Right forelimb (tissue), 1 donor: ENCODE measurements at places on chromosomes 2 and 18.

DNA sequence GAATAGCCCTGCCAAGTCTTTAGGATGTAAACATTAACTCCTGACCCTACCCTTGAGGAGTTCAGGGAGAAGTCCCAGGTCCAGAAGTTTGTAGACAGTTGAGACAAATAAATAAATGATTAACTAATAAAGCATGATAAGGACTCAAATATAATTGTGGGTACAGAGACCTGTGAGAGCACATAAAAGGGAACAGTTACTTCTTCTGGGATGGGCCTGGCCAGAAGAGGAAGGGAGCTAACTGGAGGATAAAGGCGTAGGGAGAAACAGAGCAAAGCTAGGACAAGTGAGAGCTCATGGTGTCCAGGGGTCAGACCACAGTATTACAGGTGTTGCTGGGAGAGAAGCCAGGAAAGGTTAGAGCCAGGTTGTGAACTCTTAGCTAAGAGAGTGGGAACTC is 3.0 kb downstream of the LCLAT1 start:
- DNase-seq, result no peak

DNA sequence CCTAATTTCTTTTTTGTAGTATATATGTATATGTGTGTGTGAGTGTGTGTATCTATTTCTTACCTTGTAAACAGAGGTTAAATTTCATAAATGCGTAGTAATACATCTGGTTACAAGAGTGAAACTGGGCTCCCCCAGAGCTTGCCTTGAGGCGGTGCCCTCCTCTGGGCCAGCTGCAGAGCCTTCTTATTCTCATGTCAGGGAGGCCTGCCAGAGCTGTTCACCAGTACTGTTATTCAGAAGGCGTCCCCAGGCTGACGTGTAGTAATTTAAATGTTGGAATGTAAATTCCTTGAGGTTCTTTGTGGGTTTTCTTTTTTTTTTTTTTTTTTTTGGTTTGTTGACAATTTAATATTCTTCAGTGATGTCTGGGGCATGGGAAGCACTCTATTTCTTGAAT is 11.2 kb downstream of the COPS8 start:
- no peak for DNase-seq

- no peak for DNase-seq
These were observed 778 bp downstream of the BBS5 start for GRCh38 chr2:169480079-169480465.

DNA sequence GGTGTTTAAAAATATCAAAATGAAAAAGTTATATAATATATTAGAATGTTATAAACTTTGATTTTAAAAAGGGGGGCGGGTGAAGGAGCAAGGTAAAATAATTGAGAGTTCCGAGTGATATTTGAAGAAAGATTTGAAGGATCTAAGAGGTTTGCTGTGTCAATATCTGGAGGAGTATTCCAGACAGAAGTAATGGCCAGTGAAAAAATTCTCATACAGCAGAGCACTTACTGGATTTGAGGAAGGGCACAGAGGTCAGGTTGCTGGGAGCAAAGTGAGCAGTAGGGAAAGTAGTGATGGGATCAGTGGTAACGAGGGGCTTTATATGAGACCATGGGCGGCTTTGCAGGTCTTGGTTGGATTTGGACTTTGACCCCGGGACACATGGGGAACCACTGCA is 531.5 kb downstream of the ADCYAP1 start:
- DNase-seq, result no peak

GRCh38 chr18:31206787-31207381 is 44.2 kb upstream of the DSC1 start:
- DNase-seq, result no peak

DNA sequence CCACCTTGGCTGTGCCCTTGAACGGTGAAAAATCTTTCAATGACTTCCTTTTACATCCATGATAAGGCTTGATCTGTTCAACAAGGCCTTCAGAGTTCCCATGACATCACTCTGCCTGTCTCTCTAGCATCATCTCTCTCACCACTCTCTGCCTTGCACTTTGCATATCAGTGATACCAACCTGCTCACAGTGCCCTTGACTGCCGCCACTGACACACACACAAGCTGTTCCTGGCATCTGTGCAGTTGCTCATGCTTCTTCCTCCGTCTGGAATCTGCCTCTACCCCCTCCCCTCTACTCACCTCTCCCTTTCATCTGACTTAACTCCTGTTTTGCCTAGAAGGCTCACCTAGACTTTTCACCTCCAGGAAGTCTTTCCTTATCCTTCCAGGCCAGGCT is 79.1 kb upstream of the SEC11C start:
- DNase-seq, result no peak

DNA sequence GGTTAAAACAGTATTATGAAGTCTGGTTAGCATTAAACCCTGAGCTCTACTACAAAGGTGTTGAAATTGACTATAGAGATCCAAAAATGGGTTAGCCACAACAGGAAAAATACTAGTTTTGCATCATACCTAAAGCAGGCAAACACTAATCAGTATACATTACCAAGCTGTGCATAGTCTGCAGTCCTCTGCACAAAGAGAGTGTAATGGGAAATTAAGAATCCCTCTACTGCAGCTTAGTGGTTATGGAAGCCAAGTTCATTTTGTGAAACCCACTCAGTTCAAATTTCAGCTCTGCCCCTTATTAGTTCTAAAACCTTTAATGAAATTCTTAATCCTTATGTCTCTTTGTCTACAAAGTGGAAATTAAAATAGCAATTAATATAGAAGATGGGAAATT is 192.1 kb downstream of the MBD2 start:
- DNase-seq, result no peak

DNA sequence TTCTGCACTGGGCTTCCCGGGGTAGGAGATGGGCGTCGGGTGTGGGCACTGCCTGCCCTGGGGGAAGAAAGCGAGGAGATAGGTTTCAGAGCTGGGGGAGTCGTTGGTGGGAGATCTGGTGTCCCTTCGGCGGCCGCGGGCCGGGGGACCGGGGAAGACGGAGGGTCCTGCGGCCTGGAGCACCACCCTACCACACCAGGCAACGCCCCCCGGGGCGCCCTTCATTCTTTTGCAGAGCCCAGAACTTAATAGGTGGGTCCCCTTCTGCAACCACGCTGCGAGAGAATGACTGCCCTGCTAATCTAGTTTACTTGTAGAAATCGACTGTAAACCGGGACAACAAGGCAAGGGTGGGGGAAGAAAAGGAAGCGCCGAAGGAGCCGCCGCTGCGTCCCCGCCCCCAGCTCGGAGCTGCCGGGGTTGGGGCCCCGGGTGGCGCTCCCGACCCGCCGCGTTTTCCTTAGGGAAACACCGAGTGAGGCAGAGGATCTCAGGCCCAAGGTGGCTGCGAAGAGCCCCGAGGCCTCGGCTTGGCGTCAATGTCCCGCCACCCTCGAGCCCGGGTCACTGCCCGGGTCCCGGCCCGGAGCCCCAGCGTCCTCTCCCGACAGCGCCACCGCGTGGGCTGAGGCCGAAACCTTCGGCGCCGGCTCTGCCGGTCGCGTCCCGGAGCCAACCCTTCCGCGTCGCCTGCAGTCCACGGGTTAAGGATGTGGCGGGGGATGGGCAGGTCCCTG is 5.4 kb upstream of the SATB2 start:
- peak; percentile 86 for DNase-seq
